ENCODE measurements at places on chromosomes 2 and 18.

DNA sequence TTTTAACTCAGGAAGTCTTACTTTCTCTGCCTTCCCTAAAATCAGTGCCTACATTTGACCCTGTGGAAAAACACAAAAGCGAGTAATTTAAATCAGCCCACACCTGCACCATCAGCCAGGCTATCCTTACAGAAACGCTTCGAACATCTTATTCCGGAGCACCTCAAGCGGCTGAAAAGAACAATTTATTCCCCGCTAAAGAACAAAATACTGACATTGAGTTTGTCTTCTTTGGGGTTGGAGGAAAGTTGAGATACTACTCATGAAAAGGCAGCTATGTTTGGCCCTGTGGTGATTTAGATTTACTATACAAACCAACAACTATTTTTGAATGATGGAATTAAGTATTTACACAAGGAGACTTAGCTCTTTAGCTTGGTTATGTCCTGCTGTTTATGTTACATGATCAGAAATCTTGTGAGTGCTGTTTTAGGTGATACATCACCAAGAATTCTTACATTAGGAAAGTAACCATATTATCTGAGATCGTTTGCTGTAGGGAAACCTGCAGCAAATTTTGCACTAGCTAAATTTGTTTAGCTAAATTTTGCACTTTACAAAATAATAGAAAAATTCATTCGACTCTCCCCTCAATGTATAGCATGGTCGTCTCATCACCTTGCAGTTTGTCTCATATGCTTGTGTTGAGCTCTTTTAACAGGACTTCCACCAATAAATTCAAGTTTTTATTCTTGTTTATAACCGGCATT lies 158.8 kb upstream of the SIX2 start:
- no peak for DNase-seq

DNA sequence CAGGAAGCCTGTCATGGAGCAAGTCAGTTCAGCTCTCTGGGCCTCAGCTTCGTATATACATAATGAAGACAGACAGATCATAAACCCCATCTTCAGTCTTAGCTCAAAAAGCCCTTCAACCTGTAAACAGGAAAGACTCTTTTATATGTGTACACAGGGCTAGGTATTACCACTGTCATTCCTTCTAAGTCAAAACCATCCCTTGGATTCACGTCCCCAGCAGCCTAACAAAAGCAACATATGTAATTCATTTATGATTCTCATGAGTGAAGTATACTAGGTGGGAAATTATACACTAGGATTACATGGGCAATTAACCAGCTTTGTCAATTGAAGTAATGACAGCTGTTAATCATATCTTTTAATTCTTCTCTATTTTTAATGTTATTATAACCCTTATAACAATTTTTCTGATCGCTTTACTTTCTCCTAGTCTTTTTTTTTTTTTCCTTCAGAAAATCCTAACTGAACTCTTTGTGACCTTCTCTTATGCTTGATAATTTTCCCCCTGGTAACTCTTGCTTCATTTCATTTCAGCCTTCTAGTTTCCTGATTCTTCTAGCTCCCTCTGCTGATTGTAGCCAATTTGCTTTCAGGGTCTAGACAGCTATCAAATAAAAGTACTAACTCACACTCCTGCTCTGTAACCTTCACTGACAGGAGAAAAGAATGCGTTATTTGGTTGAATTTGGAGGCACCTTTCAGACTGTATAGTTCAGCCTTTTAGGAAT lies 99.7 kb downstream of the RBM43 start:
- peak; percentile 17 for DNase-seq

DNA sequence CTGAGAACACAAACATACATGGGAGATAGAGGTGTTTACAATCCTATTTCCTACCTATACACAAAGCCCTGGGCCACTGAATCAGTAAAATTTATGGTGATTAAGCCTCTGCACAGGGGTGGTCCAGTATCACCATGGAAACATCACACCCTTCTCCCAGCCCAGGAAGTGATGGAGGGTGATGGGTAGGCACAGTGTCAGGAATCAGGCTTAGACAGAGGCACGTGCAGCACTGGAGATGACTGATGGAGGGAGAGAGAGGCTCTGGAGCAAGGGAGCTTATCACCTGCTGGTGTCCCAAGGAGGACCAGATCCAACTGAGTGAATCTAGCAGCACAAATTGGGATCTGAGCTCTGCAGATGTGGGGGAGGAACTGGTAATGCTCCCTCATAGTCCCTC lies 117.2 kb downstream of the RPIA start:
- DNase-seq = peak; percentile 52

DNA sequence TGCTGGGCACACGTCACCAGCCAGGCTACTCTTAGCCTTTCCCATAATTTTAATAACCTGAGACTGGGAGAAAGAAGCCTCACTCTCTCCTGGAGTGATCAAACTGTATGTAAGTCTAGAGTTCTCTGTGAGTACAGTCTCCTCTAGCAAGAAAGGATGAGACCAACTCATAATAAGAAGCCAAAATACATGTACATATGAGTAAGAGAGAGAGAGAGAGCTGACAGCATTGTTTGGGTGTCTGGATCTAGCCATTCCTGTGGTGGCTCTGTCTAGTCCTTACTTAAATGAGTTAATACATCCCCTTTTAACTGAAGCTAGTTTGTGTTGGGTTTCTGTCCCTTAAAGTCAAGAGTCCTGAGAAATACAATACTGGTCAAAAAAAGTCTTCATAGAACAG lies 26.0 kb upstream of the ANXA4 start:
- DNase-seq = peak; percentile 43

- no peak for DNase-seq
These were observed 859.3 kb downstream of the BCL11A start for GRCh38 chr2:59694176-59694575.

DNA sequence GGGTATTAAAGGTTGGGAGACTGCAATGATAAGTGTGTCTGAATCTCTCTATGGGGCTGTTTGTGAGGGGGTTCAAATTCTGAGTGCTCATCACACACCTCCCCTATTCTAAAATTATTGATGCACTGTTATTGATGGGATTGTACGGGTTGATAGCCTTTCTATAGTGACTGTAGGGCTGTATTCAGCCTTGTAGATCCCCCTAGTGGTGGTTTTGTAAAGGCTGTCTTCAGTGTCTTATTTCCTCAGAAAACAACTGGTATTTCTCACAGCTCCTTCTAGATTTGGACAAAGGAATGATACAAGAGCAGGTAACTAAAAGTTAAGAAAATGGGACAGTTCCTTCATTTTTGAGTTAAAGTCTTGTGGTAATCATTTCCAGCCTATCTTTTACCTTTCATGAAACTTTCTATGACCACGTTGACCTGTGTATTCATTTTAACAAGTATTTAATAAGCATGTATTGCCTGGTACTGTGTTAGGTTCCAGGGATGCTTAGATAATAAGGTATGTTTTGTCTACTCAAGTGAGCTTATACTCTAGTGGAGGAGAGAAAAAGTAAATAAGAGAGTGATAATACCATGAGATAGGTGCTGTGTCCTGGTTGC lies 21.2 kb downstream of the SMAD4 start:
- peak; percentile 64 for DNase-seq

DNA sequence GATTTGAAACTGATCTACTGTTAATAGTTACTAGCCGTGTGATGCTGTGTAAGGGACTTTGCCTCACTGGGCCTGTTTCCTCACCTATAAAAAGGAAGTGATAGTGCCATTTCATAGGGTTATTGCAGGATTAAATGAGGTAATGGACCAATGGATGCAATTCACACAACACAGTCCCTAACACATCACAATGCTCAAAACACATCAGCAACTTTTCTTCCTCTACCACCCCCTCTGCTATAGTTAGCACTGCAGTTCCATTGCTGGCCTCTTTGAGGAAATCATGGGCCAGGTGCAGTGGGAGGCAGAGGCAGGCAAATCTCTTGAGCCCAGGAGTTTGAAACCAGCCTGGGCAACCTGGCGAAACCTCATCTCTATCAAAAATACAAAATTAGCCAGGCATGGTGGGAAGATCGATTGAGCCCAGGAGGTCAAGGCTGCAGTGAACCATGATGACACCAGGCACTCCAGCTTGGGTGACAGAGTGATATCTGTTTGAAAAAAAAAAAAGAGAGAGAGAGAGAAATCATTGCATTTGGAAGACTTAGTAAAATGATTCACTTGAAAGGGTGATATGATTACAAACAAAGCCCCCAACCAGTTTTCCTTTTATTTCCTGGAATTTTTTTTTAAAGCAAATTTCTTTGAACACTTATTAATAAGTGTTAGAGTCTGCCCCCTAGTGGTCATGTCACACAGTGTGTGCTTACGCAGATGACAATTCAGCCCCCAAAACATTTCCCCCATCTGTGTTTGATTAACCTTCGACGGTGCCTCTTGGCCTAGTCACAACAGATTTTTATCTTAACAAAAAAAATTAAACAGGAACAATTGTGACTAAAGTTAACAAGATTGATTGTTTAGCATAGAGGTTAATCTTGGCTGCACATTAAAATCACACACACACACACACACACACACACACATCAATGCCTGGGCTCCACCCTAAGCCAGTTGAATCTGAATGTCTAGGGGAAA lies 88.6 kb upstream of the BCL11A start:
- peak; percentile 72 for DNase-seq
